ENCODE measurements at places on chromosomes 11 and 22.

DNA sequence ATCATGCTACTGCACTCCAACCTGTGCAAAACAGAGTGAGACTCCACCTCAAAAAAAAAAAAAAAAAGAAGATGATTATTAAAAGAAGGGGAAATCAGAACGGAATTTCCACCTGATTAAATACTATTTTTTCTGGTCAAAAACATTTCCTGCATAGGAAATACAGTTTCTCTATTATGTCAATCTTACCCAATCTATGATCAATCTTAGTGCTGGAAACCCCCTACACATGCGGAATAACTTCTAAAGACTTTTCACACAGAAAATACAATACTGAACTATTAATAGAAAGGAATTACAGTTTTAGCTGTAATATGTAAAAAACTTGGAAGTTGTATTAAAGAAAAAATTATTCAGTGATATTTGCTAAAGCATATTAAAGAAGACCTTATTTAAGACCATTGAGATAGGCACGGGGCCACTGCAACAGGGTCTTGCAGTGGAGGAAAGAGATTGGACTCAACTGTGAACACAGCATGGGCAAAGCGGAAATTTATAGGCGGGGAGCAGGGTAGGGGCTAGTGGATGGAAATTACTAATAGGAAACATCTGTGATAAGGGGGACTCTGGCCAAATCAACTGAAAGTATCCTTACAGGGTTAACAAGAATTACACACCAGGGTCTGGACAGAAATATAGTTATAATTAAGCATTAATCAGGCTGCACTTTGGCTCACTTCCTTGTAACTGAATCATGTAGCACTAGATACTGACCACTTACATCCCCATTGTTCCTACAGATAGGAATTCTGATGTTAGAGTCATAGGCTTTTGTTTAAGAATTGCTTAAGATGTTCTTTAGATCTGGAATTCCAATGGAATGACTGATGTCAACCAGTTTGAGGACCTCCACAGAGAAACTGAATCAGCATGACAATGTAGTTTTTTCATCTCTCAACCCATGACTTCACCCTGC, 411.5 kb upstream of the DDI1 start:
- no peak for DNase-seq

DNA sequence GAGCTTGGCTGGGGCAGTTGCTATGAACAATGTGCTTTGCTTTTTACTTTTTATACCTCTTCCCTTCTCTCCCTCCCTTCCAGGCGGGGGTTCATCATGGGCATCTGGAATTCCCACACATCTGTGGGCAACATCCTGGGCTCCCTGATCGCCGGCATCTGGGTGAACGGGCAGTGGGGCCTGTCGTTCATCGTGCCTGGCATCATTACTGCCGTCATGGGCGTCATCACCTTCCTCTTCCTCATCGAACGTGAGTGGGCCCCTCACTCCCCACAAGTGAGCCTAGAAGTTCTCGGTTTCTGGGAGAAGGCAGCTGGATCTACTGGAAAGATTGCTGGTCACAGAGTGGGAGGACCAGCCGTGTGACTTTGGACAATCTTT, 17.4 kb downstream of the SLC37A2 start:
- DNase-seq, result no peak

GRCh38 chr22:30994960-30995359, 25.9 kb downstream of the TUG1 start:
- DNase-seq, result no peak

DNA sequence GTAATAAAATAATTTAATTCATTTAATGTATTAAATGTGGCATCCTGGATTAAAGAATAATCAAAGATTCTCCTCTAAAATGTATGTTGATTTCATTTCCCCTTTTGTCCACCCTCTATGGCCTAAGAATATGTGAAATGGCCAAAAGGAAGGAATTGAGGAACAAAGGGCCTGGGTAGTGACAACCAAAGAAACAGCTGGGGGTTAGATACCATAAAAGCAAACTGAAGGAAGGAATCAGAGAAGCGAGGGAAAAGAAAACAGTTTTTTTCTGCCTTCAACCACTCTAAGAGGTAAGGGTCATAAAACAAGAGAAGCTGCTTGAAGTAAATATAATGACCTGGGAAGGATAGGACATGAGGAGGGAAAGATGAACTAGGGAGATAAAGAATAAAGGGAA, 139.3 kb downstream of the FAM76B start:
- DNase-seq, result no peak

GRCh38 chr11:2299773-2300172, 1.9 kb downstream of the C11orf21 start:
- DNase-seq, result no peak

GRCh38 chr11:132788816-132789325, 743.4 kb downstream of the OPCML start:
- no peak for DNase-seq

DNA sequence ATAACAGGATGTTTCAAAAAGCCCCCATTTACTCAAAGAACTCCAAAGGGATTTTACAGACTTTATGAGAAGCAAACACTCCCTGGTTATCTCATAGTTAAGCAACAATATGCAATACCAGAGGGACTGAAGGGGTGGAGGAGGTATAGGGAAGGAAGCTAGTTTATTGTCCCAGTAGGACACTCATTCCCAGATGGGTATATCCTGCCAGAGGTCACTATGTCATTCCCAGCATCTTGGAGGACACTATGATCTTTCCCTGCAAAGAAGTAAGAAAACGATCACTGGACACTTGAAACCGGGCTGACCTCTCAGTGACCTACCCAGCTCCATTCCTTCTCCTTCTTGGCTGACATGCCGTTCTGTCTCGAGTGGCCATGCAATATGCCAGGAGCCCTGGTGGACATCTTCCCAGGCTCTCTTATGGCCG, 114.5 kb downstream of the NAT10 start:
- no peak for DNase-seq

DNA sequence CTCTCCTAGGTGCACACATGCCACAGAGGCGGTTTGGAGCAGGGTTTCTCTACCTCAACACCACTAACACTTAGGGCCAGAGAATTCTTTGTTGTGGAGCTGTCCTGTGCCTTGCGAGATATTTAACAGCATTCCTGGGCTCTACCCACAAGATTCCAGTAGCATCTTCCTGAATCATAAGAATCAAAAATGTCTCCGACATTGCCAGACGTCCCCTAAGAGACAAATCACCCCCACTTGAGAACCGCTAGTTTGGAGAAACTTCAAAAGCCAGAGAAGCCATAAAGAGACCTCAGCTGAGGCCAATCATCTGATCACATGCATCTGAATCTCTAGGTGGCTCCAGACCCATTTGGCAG, 16.1 kb downstream of the MFNG start:
- no peak for DNase-seq

GRCh38 chr11:87628026-87628580, 547.1 kb downstream of the RAB38 start:
- DNase-seq, result no peak

DNA sequence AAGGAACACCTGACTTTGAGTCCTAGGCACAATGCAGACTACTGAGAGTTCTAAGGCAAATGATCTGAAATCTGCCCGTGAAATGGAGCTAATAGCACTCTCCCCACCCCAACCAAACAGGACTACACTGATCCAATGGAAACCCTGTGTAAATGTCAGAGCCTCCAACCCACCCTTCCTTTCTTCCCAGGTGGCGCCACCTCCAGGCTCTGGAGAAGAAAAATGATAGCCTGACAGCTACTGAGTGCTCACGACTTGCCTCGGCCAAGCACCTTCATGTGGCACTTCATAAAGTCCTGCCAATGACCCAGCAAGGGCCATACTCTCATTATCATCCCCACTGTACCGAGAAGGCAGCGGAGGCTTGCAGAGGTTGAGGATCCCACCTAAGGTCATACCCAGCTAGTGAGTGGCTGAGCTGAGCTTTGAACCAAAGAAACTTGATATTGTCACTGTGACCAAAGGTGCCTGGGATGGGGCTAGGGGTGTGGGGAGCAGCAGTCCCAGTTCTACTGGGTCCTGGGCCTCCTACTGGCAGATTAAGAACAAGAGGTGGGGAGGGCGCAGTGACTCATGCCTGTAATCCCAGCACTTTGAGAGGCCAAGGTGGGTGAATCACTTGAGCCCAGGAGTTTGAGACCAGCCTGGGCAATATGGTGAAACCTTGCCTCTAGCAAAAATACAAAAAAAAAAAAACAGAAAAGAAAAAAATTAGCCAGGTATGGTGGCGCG, 20.5 kb downstream of the TST start:
- no peak for DNase-seq

DNA sequence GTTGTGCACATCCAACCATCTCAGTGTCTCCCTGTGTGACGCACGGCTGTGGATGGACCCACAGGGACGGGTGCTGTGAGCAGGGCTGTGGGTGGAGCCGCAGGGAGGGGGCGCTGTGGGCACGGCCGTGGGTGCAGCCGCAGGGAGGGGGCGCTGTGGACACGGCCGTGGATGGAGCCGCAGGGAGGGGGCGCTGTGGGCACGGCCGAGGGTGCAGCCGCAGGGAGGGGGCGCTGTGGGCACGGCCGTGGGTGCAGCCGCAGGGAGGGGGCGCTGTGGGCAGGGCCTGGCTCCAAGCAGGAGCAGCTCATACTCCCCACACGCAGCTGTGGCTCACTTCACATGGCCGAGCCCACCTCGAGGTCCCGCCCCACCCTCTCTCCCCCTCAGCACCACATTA, 6.0 kb upstream of the MAPK11 start:
- DNase-seq, result peak; percentile 20

GRCh38 chr11:68928136-68928880, 24.6 kb downstream of the IGHMBP2 start:
- DNase-seq, result no peak

GRCh38 chr22:28154861-28155260, 235.8 kb upstream of the PITPNB start:
- DNase-seq, result no peak

DNA sequence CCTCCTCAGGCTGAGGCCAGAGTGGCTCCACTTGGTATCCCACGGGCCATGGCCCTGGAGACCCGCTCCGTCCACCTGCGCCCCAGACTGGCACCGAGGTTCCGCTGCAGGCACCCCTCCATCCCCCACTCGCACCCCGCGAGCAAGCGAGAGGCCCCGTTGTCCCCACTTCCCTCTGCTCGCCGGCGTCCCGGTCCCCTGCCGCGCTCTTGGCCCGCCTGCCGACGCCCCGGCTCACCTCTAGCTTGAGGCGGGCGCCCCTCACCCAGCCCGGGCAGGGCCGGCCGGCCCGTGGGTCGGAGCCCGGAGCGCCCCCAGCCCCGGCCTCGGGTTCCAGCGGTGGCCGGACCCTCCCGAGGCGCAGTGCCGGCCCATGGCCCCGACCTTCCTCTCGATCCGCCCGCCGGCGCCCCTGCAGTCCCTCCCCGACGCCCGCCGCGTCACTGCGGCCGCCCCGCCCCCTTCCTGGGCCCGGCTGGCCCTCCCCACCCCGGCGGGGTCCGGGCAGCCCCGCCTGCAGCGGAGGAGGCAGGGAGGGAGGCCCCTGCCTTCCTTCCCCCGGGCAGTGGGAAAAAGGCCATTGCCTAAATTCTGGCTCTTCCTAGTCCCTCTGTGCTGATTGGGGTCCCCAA, at the start of gene PITPNM1:
TSS of gene PITPNM1 (minus strand) at position 414 of the 632 bp plus-strand sequence. CDS start 1,183 bp downstream, outside the sequence.
- DNase-seq, result peak; percentile 67

- DNase-seq, result no peak
These were observed 235.3 kb upstream of the SORL1-AS1 start for GRCh38 chr11:121688055-121688491.

- DNase-seq, result no peak
These were observed 28.5 kb upstream of the OAF start for GRCh38 chr11:120182372-120182771.

GRCh38 chr11:34836958-34837856, 79.0 kb downstream of the APIP start:
- no peak for DNase-seq

- DNase-seq, result no peak
These were observed 102.9 kb upstream of the PLET1 start for GRCh38 chr11:112363527-112363926.

- DNase-seq, result peak; percentile 22
These were observed 618 bp upstream of the CERK start for GRCh38 chr22:46738647-46739093.

Data from activated CD4-positive, alpha-beta T cell treated with anti-CD3 and anti-CD28 coated beads, Interleukin-2, amount 50 U/mL, for 1 hour (primary cell).